CD4-positive, alpha-beta T cell treated with Interleukin-2 at 100 ng/mL for 4 hours (primary cell): ENCODE measurements at places on chromosomes 7 and 10.

DNA sequence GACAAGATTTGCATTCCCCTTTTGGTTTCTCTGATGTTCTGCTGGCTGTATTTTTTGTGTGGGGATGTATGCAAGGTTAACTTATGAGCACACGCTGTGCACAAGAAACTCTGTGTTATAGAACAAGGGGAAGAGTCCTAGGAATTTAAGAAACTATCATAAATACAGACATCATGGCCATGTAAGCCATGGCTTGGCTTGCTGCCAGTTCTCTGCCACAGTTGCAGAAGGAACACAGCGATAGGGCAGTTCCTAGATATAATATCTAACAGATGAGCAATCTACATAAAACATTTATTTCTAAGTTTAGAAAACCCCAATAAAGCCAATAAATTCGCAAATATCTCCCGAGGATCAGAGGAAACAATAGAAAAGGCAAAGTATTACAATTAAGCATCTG lies 153.3 kb downstream of the LRRTM3 start:
- DNase-seq, result no peak

GRCh38 chr7:71393661-71394060 lies 261.7 kb downstream of the GALNT17 start:
- DNase-seq, result no peak

DNA sequence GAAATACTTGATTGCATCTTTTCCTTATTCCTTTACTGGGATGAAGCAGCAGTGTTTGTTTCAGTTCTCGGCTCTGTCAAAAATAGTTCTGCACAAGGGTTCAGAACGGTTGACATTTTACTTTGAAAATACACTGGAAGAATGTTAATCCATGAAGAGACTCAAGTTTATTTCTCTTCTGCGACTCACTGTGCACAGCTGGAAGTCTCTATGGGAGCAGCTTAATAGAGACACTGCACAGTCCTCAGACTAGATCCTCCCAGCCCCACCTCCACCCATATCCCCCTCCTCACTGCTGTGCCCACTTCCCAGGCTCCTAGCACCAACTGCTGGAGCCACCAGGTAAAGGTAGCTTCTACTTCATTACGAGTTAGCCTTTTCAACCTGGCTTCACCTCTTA lies 517.8 kb downstream of the GRID1 start:
- DNase-seq, result no peak

DNA sequence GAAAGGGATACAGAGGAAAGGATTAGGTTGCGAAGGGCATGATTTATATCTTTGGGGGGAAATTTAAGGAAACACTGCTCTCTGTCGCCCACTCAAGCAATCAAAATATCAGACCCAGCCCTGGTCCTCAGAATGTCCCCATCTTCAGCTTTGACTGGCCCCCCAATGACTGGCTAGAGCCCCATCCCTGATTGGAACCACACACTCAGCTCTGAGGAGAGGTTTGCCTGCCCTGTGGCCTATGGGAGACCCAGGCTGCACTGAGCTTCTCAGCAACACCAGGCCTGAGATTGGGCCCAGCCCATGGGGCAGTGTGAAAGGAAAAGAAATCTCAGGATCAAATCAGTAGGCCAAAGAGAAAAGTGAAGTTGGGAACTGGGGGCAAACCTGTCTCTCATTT lies 69.5 kb downstream of the ADCYAP1R1 start:
- no peak for DNase-seq

GRCh38 chr7:143284591-143285469 lies at the start of gene TMEM139:
TMEM139 (plus strand) TSS chr7:143284958; CDS start chr7:143285958, 1,000 bp downstream.
- no peak for DNase-seq

- DNase-seq, result no peak
These were observed 19.4 kb downstream of the MKLN1 start for GRCh38 chr7:131346885-131347592.

DNA sequence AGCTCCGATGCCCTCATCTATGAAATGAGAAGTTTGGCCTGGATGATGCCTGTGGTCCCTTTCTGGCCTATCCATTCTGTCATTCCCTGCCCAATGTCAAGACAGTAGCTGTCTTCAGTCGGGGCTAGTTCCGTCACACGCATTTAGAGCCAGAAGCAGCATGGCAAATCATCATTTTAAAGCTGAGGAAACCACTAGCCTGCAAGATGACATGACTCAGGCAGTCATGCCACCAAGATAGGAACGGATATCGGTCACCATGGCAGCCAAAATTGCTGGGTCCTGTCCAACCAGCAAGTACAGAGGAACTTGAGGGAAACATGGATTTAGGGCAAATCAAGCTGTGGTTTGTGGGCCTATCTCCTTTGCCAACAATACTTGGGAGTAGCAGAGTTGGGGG lies 64.5 kb upstream of the MRLN start:
- DNase-seq, result no peak

GRCh38 chr7:128164061-128164954 lies 76.8 kb upstream of the LEP start:
- no peak for DNase-seq

- no peak for DNase-seq
These were observed 129.3 kb downstream of the CNNM2 start for GRCh38 chr10:103047381-103047780.

- no peak for DNase-seq
These were observed 83.5 kb downstream of the SPDYE5 start for GRCh38 chr7:75575488-75576121.

DNA sequence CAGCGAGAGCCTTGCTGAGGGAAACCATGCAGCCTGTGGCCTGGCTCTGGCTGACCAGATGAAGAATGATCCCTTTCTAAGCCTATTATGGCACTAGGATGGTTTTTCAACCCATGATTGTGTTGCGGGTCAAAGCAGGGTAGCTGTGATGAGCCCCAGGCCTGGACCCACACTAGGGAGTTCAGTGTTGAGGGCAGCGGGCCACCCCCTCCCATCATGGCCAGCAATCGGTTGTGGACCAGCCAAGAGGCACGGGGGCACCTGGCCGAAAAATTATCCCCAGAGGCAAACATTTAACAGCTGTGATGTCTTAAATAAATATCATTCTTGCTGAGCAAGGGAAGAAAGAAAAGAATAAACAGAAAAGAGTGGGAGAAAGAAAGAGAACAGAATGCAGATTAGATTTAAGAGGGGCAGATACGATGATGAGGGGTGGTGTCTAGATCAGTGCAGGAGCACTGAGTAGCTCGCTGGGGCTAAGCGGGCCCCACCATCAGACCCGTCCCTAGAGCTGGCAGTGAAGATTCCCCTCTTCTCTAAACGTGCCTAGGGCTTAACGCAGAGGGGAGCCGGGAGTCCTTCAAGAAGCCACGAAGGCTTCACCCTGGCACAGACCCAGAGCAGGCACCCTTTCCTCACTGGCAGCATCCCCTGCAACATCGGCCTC lies 82.7 kb downstream of the SLC37A3 start:
- no peak for DNase-seq
